ENCODE measurements at places on chromosomes 12 and 14. TPM values are rescaled to one million over a fixed set of nuclear protein-coding genes. Genes with fewer than 3 reads are reported as not detected.

DNA sequence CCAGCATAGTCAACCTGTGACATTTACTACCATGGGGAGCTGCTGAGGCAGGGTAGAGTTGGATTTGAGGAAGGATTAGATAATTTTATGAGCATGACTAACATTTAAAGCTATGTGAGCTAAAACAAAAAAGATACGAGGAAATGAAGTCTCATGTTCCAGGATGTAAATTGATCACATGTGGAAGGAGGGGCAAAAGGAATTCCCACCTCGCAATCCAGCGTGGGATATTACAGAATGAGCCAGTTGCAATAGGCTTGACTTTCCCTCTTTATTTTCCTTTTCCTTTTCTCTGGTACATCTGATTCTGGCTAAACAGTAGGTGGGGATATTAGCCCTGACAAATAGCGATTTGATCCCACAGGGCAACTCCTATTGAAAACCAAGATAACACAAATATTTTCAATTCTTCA is 214.9 kb upstream of the HMGA2 start:
- no peak for DNase-seq

- DNase-seq, result no peak
Observed at GRCh38 chr12:12734561-12735071, 17.4 kb downstream of the CDKN1B start.

DNA sequence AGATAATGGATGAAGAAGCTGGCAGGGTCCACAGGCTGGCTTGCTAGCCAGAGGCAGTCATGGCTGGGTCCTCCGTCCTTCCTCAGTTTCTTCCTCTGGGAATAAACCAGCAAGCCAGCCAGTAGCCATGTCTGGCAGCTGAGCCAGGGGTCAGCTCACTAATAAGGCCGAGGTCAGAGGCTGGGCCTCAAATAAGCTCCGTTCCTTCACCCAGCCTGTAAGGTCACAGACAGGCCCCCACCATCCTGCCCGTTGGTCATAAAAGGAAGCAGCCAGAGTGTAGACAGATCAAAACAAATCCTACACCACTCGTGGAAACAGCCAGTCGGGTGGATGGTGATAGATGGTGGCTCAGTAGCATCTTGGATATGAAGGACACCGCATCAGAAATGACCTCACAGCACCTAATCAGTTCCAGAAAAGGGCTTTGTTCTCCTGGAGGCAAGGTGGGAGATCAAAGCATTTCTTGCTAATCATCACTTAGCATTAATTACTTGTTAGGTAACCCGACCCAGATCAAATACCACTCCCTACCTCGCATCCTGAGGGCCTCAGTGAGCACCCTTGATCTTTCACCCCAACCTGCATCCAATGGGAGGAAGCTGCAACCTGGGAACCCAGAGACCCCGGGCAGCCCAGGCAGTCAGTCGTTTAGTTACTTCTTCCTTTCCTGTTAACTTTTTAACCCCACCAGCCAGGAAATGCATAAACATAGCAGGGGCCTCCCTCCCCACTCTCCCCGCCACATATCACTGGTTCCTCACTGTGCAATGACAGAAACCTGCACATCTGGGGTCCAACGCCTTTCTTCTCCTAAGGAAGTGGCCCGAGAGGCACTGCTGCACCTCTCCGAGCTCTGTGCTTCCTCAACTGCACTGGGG is 90.2 kb downstream of the KDM2B start:
- peak; percentile 61 for DNase-seq

- no peak for DNase-seq
Observed at GRCh38 chr12:47977046-47977771, 13.8 kb downstream of the TMEM106C start.

GRCh38 chr12:3218228-3219171 is 141.3 kb downstream of the TSPAN9 start:
- DNase-seq, result no peak

DNA sequence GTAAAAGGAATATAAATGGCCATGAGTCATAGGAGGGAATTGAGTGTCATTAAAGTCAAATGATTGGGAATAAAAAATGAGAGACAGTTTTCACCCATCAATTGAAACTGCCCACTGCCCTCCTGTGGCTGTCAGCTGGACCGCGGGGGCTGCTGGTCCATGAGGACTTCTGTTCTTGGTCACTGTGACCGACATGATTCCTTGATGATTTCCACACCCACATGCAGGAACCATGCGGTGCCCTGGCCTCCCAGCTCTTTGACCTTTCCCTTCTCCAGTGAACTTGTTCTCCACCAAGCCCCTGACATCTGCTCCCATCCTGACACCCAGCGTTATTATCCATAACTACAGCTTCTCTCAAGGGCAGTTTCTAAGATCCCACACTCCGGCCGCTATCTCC is 48.4 kb downstream of the C12orf75 start:
- DNase-seq, result no peak

DNA sequence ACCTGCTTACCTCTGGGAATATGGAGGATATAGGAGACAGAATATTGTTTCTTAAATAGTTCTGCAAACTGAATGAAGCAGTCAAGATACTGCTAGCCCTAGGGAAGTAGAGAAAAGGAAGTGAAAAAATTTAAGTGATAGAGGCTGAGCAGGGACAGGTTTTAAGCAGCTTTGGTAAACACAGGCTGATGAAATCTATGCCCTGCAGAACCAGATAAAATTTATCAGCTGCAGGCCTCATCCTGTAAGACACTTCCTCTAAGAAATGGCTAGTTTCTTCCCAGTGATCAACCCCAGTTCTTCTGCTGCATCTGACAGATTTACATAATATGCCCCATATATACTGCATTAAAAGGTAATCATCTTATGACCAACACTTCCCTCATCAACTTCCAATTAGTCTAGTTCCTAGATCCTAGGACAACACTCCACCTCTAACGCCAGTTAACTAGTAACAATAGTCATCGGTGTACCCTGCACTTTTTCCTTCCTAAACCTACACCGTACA is 1.3 kb upstream of the ESYT1 start:
- DNase-seq, result no peak

PPP1R1A gene
- 54.2 TPM for polyA plus RNA-seq

CTSG gene
- 0.76 TPM for polyA plus RNA-seq

FBXO21 gene
- 66.6 TPM for polyA plus RNA-seq
